T47D (cell line): ENCODE measurements at places on chromosomes 5 and 9.

DNA sequence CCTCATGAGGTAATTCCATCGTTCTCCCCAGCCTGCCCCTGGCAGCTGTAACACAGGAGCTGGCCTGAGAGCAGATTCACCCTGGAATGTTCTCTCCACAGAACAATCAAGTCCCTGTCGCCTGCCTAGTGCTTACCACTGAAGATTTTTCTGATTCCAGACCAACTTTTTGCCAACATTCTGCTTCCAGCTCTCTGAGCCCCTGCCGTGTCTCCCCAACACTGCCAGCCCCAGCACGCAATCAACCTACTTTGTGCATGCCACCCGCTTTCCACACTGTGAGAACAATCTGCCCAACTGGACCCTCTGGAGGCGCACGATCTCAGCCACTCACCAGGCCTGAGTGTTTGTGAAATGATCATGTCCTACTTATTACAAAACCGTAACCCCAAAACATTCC is 62.6 kb downstream of the PSMB7 start:
- no peak for DNase-seq

DNA sequence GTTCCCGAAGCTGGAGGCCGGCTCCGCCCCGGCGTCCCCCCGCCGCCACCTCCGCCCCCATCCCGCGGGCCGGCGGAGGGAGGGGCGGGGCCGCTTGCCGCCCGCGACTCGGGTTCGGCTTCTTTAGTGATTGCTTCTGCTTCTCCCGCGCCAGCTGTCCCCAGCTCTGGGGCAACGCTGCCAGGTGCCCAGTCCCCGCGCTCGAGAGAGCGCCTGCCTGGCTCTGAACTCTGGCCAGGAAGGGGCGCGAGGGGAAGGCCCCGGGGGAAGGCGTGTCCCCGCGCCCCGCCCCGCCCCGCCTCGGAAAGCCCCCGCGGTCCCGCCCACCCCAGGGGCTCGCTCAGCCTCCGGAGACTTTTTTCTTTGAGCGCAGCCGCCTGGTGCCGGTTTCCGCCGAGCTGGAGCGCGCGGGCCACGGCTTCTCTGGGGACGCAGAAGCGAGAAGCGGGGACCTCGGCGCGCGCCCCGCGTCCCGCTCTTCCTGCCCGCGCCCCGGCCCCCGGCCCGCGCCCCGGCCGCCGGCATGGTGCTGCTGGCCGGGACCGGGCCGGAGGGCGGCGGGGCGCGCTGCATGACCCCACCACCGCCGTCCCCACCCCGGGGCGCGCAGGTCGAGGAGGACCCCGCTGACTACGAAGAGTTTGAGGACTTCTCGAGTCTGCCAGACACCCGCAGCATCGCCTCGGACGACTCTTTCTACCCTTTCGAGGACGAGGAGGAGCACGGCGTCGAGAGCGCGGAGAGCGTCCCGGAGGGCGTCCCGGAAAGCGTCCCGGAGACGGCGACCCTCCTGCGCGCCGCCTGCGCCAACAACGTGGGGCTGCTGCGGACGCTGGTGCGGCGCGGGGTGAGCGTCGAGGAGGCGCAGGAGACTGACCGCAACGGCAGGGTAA is at the start of gene ANKRD33B:
TSS of gene ANKRD33B (plus strand) at position 126 of the 893 bp plus-strand sequence. CDS start at position 524, 398 bp downstream.
- DNase-seq: no peak

- no peak for DNase-seq
Observed at GRCh38 chr5:30607301-30607894, 586.1 kb upstream of the CDH6 start.

DNA sequence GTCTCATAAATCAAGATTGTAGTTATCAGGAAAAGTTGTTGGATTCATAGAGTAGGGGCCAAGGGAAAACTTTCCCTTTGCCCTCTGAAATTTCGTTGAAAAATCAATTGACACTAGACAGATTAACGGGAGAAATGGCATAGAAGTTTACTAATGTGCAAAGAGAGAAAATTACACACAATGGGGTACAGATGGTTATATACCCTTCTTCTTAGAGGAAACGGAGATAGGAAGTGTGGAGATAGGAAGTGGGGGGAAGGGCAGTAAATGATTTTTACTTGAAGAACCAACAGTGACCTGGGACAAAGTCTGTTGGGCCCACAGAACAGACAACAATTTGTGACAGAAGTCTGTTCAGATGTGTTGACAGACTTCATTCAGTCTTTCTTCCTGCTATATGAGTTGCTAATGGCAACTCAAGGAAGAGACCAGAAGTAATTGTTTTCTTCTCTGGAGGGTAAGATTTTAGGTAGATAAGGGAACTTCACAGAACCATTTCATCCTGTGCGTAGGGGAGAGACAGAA is 177.9 kb downstream of the C9orf152 start:
- DNase-seq: no peak

DNA sequence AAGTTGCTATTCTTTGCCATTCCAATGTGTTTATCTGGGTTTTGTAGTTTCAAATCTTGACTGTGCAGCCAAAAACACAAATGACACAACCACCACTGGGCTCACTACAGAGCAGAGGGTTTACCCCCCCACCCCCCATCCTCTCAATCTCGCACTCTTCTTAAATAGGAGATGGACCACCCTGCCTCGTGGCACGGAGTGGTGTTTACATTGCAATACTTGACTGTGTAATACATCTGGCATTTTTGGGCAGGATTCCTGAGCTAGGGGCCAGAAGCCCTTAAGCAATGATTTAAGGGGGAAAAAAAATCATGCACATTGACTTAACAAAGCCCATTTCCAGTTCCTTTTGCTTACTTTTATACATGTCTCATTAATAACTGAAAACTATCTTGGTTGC is 19.0 kb downstream of the PTCH1 start:
- no peak for DNase-seq

DNA sequence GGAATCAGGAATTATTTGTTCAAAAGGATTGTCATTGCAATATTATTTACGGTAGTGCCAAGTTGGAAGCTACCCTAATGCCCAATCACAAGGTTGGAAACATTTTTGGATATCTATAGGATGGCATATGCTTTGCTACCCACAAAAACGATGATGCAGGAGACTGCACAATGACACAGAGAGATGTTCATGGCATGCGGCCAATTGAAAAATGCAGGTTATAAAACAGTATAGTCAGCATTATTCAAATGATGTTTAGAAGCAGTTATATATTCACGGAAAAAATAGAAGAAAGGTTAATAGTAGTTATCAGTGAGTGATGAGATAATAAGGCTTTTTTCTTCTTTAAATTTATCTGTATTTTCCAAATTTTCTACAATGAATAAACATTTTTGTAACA is 5.9 kb upstream of the ACSL6 start:
- no peak for DNase-seq

GRCh38 chr9:12708562-12709298 is 15.5 kb downstream of the TYRP1 start:
- DNase-seq: peak; percentile 66

DNA sequence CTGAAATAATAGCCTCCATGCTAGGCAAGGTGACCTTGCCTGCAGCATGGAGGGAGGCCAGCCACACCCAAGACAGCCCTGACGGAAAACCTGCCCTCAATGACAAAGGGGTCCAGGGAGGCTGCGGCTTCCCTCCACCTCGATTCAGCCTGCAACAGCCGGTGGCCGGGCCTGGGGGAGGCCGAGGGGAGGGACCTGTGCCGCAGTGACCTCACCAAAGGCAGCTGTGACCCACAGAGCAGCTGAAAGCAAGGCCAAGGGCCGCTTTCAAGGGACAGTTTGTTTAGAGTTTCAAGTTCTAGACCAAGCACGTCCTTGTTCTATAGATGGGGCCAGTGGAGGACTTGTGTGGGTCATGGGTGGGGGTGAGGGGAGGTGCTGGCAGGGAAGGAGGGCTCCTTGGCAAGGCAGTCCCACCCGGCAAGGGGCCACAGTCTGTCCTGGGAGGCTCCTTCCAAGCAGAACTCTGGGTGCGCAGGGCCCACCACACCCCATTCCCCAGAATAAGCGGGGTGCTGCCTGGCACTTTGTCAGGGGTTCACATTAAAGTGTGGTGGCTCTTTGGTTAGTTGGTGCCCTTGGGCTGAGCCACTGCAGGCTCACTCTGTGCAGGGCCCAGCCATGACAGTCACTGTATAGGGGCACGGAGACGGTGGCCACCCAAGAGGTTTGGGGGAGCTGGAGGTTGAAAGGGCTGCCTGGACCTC is 226.5 kb downstream of the FANCC start:
- no peak for DNase-seq

- no peak for DNase-seq
Observed at GRCh38 chr5:128693764-128694163, 155.7 kb upstream of the FBN2 start.

DNA sequence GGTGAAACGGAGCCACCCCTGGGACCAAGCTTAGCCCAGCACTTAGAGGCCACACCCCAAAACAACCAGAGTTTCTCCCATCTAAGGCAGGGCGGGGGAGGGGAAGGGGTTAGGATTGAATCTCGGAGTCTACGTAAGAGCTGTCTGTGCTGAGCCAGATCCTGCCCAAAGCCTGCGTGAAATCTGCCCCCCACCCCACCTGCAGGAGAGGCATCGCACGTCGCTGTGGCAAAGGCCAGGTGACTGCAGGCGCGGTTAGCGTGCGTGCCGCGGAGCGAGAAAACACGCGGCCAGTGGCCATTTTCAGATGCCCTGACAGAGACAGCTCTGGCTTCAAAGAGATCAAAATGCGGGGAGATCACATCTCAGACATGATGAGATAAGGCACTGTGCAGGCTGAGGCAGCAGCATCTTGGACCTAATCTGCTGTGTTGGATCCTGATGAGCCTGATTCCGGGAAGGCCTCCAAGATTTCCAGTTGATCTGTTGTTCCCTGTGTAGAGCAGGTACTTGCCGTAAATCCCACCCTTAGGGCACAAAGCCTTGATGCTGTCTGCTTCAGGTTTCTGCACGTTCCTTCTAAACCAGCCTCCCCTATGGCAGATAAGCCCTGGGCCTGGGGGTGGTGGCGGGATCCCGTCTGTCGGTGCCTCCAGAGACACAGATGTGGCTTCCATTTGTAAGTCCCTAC is 2.5 kb upstream of the QSOX2 start:
- no peak for DNase-seq

DNA sequence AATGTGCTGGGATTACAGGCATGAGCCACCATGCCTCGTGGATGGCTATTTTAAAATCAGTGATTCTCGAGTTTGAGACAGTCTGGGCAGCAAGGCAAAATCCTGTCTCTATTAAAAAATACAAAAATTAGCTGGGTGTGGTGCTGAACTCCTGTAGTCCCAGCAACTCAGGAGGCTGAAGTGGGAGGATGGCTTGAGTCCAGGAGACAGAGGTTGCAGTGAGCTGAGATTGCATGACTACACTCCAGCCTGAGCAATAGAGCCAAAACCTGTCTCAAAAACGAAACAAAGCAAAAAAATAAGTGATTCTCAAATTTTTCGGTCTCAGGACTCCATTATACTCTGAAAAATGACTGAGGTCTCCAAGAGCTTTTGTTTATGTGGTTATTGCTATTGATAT is 47.9 kb upstream of the HSPA9 start:
- DNase-seq: no peak

DNA sequence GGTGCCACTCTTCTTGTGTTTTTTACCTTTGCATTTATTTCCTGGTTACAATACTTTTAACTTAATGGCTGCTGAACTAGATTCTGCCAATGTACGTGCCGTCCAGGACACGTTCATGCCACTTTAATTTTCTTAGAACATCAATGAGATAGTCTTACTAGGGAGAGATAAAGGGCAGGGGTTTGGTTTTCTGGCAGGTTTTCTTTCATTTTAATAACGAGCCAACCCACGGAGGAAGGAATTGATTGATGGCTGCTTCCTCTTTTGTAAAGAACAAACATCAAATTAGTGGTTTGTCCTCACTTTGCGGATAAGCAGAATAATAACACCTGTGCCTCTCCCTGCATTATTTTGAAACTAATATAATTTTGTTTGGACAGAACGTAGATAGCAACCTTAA is 135.7 kb downstream of the DOCK8 start:
- no peak for DNase-seq

DNA sequence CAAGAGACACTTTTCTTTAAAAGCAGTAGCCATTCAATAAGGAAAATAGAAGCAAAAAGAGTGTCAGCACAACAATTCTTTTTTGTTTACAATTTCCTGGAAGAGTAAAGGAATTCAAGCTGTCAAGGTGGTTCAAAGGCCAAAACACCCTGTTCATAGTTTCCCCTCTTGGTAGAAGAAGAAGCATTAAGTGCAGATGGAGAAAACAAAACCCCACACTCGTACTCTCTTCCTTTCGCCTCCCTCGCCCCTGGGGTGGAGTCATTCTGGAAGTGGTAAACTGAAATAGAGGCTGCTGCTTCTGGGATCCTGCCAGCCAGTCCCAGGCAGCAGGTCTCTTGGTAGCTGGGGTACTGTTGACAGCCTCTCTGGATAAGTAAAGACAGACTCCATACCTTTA is 105.0 kb downstream of the ANKRD55 start:
- no peak for DNase-seq
